ENCODE measurements at places on chromosomes 12 and 14. TPM values are rescaled to one million over a fixed set of nuclear protein-coding genes. Genes with fewer than 3 reads are reported as not detected.

DNA sequence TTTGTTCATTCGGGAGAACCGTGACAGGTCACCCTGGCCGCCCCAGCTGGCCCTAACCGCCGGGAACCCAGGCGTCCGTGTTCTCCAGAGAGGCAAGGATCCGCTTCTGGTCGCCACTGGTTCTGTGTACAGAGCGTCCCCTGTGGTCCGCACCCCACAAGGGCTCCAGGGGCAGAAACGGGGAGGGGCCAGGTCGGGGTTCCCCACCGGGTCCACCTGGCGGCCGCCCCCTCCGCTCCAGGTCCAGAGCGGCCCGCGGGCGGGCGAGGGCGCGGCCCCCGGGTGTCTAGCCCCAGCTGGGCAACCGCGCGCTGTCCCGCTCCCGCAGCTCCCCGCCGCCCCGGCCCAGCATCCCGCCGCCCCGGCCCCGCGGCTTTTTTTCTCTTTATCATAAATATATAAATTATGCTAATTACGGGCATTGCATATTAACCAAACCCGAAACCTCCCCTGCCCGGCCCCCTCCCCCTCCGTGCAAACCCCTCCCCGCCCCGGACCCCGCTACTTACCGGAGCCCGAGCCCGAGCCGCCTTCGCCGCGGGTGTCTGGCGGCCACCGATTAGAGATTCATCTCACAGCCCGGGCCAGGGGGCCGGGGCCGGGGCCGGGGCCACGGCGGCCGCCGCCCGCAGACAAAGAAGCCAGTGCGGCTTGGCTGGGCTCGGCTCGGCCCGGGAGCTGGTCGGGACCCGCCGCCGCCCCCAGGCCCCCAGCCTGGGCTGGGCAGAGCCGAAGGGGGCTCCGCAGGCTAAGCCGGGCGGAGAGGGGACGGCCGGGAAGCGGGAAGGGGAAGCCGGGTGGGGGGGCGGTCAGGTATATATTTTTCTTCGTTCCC, 512 bp downstream of the POU6F1 start:
- peak; percentile 78 for DNase-seq

DNA sequence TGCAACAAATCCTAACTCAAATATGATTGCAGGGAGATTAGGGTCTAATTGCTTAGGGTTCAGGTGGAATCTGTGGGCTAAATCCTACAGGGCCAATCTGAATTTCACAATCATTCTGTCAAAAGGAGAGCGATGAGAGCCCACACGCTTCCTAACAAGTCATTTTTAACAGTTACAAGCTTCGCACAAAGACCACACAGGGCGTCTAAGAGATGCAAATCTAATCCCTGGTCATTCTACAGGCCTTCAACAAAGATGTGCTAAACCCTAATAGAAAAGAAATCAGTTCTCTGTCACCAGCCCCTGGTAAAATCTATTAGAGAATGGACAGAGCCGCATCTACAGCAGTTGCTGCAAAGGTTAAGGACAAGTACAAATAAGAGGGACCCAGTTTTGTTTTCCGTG, 15.3 kb downstream of the NKX2-1 start:
- DNase-seq = no peak

DNA sequence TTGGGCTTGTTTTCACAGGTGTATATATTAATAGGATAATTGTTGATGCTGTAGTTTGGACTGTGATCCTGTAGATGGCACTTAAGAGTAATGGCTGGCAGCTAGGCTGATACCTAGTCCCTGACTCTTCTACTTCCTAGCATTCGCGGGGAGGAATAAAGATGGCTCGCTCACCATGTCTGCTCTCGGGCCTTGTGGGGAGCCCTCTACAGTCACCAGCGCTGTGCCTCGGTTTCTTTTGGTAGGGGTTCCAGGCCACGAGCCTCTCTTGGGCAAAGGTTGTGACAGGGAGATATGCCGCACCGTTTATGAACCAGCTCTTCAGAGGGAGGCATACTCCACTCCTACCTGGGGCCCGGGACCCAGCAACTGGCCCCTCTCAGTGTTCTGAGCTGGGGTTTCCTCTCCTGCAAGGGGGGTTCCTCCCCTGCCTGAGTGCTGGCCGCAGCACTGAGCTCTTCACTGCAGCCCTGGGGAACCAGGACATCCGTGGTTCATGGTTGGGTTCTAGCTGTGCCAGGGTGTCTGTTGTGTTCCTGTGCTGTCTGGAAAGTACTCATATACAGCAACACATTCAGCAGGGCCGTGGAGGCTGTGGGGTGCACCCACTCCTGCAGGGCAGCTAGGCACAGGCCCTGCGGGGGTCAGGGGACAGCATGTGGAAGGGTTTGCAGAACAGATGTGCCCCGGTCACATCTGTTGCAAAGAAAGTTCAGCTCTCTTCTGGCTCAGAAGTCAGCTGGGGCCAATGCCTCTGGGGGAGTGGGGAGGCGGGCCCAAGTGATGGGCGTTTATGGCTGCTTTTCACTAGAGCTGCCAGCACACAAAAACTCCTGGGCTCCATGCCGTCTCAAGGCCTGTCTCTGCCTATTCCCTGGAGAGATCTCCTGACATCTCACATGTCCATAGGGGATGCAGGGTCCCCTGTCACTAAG, 147.9 kb downstream of the PPFIA2 start:
- no peak for DNase-seq

DNA sequence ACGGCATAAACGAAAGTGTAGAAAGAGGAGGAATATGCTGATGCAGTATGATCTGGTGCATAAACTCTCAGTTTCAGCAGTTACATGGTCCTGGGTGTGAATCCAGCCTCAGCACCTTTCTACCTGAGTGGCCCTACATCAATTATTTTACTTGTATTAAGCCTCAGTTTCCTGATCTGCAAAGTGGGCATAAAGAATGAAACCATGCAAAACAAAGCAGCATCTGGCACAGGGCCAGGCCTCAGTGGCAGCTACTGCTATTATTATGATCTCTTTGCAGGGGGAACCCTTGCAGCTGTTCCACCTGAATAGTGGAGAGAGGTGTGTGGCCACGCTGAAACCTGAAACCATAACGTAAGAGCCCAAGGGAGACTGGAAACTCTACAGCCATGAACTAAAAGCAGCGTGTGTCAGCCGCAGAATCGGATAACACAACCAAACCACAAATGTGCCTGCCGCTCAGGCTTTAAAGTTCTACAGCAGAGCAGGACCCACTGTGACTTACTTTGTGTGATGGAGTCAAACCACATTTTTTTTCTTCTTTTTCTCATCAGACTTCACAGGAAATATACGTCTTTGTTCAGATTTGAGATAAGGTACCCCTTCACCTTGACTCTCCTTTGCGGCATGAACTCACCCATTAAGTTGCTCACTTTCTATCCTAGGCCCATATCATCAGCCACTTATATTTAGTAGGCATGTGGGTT, 29.2 kb upstream of the FOS start:
- DNase-seq = peak; percentile 63

DNA sequence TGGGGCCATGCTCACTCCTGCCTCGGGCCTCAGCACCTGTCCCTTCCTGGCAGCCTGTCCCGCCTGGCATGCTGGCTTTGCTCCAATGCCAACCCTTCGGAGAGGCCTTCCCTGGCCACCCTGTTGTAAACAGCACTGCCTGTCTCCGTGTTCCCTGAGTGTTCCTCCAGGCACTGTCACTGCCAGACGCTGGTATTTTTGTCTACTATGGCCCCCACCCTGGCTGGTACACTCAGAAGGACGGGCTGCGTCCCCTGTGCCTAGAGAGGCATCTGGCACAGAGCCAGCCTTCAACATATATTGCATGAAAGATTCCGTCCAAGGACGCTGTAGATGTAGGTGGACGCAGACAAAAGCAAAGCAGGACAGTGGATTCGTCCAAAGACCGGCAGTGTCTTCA, 2.7 kb upstream of the ASPG start:
- DNase-seq = no peak

- DNase-seq = no peak
Observed at GRCh38 chr14:57189070-57189469, 79.6 kb downstream of the EXOC5 start.

- DNase-seq = no peak
Observed at GRCh38 chr12:125852116-125852515, 786.9 kb downstream of the AACS start.

The SP7 gene
- polyA plus RNA-seq = 0.30 TPM

- no peak for DNase-seq
Observed at GRCh38 chr12:20493934-20494333, 125.6 kb downstream of the PDE3A start.
